Fibroblast of the aortic adventitia (primary cell): ENCODE measurements at places on chromosomes 2 and 18.
A peak's percentile ranks its signal among the peaks of the same experiment; 100 is the strongest.

GRCh38 chr2:70357684-70358071 lies 55.8 kb upstream of the FAM136A start:
- DNase-seq: peak; percentile 21

- no peak for DNase-seq
Observed at GRCh38 chr2:118044854-118045253, 31.0 kb upstream of the CCDC93 start.

- DNase-seq: peak; percentile 65
Observed at GRCh38 chr2:96824079-96824870, 8.2 kb downstream of the CNNM3 start.

GRCh38 chr18:45876161-45876560 lies 50.7 kb downstream of the SIGLEC15 start:
- no peak for DNase-seq

DNA sequence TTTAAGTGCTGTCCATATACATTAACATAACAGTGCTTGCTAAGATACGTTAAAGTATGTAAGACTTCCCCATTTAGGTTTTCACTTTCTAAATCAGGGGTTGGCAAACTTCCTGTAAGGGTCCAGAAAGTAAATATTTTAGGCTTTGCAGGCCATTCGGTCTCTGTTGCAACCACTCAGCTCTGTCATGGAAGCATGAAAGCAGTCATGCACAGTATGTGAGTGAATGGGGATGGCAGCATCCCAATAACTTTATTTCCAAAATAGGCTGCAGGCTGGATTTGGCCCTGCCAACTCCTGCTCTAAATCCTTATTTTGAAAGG lies 128.7 kb downstream of the PLA2R1 start:
- DNase-seq: peak; percentile 58

- DNase-seq: peak; percentile 65
Observed at GRCh38 chr2:219285894-219286425, 6.8 kb downstream of the DNAJB2 start.

GRCh38 chr2:203710226-203710625 lies 3.8 kb downstream of the CD28 start:
- DNase-seq: no peak

DNA sequence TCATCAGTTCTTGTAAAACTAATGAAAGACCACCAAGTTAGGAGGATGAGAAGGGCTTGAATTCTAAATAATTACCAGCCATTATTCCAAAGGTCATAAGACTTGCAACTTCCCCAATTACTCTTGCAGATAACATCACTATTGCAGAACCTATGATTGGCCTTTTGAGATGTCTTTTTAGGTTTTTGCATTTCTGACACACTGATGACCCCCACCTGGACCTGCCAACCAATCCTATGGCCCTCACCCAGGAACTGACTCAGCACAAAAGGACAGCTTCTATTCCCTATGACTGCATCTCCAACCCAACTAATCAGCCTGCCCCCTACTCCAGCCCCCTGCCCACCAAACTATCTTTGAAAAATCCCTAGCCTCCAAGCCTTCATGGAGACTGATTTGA lies 111.5 kb upstream of the COPS8 start:
- no peak for DNase-seq

- no peak for DNase-seq
Observed at GRCh38 chr2:205998583-205998982, 87.4 kb downstream of the INO80D start.

DNA sequence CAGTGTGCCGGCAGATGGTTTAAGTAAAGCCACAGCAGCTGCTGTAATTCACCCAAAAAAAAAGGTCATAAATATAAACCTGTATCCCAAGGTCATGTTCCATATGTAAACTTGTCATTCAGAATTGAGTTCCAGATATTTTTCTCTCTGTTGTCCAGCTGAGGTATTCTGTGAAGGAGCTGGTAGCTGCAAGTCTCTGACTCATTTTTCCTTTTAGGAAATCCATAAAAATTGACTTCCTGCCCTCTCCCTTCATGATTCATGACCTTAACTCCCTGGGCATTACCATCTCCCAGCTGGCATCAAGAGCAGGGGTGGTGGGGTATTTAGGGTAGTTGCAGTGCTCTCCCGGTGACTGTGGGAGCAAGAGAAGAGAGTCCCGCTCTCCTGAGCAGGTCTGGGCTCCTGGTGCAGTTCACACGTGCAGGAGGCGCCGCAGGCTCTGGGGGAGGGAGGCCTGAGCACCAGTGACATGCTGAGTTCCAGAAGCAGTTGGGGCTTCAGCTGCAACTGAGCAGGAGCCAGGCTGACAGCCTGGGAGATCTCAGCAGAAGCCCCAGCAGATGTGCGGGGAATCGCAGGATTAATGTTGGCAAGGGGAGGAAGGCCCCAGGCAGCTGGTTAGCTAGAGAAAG lies 192.6 kb downstream of the MGAT5 start:
- DNase-seq: peak; percentile 13

GRCh38 chr2:73008766-73009135 lies 62.8 kb downstream of the SFXN5 start:
- no peak for DNase-seq

DNA sequence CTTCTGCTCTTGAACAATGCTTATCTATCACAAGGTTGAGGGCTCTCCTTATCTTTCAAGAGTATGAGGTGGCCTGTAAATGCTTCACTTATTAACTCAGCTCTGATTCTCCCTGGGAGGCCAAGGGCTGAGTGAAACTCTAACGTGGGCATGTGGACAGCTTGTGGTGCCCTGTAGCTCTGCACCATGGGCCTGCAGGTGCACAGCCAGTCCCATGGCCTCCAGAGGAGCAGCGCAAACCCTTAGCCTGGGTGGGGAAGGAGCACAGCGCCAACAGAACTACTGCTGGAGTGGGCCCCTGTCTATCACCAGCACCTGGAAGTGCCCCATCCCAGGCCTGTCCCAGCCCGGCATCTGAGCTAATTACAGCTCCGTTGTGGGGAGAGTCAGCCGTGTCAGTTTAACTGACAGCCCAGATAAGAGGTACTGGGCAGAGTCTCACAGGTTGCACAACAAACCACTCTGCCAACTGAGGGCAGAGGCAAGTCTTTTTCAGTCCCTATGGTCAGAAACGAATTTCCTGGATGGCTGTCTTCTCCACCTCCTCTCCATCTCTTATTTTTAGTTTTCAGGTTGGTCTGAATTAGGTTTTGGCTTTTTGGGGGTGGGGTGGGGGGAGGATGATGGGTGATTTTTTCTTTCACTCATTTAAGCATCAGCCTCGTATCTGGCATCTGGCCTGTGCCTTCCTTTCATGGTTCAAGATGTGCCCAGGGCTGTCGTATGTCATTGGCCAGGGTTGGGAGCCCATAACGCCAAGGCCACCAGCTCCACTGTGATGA lies 219.5 kb downstream of the BCL2 start:
- DNase-seq: no peak
